NCI-H1417 treated with DMSO at 0.1 percent for 48 hours (cell line): ENCODE measurements at places on chromosomes 2 and 18.

DNA sequence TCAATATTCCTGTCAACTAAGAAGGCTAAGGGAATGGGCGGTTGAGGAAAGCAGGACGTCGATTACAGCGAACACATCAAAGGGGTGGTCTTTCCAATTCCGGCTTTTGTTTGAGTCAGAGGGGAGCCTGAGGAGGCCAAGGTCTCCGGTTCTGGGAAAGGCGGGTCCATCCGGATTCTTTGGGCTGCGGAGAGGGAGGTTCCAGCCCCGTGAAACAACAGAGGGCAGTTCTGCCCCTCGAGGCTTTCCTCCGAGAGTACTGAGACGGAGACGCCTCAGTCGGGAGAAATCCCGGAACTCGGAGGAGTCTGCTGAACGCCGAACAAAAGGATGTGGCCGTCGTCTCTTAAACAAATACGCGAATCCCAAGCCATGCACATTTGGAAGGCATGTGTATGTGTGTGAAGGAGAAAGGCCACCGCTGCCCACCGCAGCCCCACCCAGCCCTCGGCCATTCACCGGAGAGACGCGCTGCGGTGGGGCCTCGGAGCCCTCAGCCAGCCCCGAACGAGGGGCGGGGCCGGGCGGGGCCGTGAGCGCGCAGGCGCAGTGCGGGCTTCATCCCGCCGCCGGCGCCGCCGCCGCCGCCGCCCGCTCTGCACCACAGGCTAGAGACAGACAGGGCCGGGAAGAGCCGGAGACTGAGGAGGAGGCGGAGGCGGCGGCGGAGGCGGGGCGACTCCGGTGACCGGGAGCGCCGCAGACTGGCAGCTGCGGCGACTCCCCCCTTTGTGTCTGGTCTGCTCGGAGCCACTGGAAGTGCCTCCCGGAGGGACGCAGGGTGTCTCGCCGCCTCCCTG lies at the start of gene BMPR2:
Gene BMPR2 (plus strand): TSS at position 719 of the 800 bp plus-strand sequence. CDS start 1,148 bp downstream, outside the sequence.
- peak; percentile 82 for DNase-seq

- no peak for DNase-seq
These were observed 67.0 kb downstream of the MYCN start for GRCh38 chr2:16007167-16007934.

DNA sequence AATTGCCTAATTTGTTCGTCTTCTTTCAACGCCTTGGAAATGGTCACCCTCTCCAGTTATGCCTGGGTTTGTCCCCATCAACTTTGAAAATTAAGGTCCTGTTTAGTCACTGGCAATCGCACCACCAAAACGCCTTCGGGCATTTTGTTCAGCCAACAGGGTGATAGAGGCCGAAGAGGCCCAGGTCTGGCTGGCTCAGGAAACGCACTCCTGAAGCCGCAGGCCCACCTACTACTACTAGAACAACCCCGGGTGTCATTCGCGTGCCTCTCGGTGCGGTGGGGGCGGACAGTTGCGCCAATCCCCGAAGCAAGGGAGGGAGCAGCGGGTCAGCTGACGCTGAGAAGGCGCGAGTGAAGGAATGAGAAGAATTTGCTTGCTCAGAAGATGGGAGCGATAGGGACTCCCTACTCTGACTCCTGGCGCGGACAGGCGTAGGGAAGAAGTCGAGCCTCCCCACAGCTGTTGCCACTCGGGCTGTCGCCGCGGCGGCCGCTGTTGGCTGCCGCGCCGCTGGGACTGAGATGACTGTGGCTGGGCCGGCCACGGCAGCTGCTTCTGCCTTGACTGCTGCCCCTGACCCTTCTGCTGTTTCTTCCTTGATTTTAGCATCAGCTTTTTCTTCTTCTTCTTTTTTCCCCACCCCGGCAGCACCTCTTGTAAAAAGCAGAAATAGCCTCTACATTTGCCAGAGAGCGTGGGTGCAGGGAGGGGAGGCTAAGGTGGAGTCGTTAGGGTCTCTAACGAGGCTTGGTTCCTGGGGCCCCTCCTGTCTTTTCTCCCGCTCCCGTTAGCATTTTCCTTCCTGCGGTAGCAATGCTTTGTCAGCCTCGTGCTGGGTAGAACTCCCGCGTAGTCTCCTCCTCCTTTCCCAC lies 387.6 kb downstream of the FIGN start:
- no peak for DNase-seq

DNA sequence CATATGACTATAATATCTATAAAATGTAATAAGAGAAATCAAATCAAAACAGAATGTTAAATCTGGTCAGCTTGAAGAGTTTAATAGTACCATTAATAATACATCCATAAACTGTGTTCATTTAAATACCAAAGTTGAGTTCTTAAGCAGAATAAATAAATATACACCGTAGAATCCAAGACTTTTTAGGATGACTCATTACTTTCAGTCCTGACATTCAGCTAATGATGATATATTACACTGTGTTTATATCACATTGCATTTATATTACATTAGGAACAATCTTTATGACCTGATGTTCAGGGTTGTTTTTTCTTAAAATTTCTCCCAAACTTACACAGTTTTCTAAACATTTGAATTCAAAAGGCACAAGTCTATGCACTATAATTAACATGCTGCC lies 331.3 kb downstream of the SS18 start:
- no peak for DNase-seq

GRCh38 chr2:7060631-7061449 lies 143.6 kb downstream of the RNF144A start:
- no peak for DNase-seq

DNA sequence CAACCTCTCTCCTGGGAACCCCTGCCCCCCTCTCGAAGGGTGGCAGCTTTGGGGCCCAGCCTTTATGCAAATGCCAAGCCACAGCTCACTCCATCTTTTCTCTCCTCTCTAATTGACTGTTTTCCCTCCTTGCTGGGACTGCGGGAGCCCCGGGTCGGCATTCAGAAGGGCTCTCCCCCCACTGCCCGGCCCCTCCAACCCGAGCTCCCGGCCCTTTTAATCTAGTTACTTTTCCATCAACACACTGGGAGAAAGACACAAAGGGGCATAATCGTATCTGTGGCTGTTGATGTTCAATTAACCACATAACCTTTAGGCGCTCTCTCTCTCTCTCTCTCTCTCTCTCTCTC lies 95.4 kb downstream of the INHBB start:
- DNase-seq, result no peak
